NCI-H2081 (cell line): ENCODE measurements at places on chromosomes 13 and 19.

GRCh38 chr13:95624020-95624419, 20.5 kb downstream of the DZIP1 start:
- peak; percentile 18 for DNase-seq

GRCh38 chr19:14775869-14776586, 2.3 kb downstream of the ADGRE2 start:
- DNase-seq = no peak

DNA sequence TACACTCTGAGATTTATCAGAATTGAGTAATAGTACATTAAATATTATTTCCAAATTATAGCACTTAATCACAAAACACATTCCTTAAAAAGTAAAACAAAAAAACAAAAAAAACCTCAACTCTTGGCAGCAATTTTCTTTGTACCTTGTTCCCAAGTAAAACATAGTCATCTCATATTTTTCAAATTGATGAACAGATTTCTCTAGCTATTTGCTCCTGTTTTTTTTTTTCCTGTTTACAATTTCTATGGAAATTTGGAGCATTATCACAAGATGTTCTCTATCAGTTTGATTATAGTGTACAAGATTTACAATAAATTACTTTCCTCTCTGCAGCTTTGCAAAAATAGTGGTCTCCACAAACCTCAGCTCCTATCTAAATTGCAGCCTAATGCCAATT, 25.0 kb downstream of the RFC3 start:
- DNase-seq = no peak

DNA sequence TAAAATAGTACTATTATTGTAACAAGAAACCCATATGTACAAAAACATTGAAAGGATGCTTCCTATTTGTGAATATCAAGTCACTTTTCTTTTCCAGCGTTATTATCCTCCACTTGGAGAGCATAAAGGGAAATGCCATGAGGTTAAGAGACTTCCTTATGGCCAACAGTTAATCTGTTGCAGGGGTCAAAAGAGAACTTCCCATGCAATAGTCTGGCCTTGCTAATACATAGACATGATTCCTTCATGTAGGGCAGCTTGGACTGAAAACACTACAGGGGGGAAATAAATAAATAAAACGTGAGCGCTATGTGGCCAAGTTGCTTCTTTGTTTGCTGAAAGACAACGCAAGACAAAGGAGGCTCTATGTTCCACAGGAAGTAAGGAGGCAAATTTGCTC, 269.1 kb upstream of the EDNRB start:
- peak; percentile 9 for DNase-seq

DNA sequence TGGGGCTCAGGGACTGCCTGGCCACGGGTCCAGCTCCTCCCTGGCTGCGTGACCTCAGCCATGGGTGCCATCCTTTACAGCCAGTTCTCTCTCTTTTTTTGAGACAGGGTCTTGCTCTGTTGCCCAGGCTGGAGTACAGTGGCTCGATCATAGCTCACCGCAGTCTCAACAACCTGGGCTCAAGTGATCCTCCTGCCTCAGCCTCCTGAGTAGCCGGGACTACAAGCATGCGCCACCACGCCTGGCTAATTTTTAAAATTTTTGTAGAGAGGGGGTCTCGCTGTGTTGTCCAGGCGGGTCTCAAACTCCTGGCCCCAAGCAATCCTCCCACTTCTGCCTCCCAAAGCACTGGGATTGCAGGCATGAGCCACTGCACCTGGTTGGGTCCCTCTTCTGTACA, 75.4 kb downstream of the PTPRS start:
- DNase-seq = no peak

GRCh38 chr19:591099-591958, 1.6 kb downstream of the HCN2 start:
- no peak for DNase-seq

- no peak for DNase-seq
These were observed 43.3 kb downstream of the VWA8 start for GRCh38 chr13:41917641-41918040.

GRCh38 chr13:38350114-38350617, 515 bp downstream of the UFM1 start:
- DNase-seq = peak; percentile 56

- DNase-seq = no peak
These were observed 4.9 kb downstream of the DIRAS1 start for GRCh38 chr19:2716275-2716650.

DNA sequence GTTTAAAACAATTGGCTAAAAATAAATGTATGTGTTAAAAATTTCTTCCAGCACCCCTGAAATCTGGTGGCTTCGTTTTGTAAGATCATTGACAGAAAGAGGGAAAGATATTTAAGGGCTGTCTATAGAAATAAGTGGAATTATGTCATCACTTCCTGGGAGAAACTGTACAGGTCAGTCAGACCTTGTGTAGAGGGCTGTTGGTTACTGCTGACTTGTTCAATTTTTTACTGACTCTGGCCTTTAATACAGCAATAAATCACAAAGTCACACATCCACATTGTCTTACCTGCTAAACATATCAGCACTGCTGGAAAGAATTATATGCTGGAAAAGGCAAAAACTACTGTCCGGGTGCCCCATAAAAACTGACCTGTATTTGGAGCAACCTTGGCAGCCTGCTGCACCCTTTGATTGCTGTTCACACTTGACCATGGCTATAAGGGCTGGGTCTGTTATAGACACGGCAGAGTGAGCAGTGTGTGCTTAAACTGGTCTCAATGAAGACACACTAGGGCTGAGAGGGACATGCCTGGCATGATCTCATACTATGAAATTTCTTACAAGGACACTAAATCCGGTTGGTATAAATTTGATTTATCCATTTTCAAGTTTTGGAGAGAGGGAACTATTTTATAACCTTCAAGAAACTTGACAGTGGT, 162.1 kb downstream of the NHLRC3 start:
- DNase-seq = no peak

DNA sequence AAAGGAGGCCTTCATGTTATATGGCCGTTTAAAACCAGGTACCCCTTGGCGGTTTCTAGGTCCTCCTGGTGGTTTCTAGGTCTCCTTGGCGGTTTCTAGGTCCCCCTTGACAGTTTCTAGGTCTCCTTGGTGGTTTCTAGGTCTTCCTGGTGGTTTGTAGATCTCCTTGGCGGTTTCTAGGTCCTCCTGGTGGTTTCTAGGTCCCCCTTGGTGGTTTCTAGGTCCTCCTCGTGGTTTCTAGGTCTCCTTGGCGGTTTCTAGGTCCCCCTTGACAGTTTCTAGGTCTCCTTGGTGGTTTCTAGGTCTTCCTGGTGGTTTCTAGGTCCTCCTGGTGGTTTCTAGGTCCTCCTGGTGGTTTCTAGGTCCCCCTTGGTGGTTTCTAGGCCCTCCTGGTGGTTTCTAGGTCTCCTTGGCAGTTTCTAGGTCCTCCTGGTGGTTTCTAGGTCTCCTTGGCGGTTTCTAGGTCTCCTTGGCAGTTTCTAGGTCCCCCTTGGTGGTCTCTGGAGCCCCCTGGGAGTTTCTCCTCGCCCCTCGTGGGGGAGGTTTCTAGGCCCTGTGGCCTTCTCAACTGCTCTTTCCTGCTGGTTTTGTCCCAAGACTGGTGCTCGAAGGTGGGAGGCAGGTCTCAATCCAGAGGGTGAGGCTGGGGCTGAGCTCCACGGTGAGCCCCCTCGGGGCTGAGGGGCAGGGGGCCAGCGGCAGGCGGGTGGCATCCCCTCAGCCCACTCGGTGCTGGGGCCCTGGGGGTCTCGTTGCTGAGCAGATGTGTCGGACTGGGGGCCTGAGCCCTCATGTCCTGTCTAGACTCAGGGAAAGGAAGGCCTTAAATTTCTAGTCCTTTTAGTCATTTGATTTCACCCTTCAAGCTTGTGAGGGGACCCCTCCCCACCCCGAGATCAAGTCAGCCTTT, 8.0 kb downstream of the HCN2 start:
- no peak for DNase-seq

DNA sequence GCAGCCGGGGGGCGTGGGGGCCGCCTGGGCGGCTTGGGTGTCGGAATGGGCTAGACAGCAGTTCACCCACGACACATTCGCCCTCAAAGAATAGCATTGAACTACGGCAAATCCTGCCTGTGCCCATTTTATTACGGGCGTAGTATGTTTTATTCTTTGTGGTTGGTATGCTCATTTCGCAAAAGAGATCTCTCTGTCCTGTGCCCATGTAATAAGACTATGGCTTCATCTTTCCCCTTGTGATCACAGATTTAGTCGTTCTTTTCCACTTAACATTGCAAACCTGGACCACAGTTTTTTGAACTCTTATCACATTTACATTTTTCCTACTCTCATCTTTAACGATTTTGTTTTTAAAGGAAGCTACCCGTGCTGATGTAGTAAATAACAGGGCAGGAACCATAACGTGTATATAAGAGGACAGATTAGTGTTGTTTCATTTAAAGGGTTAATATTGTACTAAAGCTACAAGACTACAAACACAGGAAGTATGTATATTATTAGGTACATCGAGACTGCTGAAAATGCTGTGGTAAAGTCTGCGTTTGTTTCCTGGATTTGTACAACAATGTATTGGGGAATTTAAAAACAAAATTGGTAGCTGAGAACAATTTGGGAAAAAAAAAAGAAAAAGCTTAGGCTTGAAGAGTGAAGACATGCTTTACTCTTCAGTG, 3.2 kb upstream of the MYCBP2 start:
- DNase-seq = no peak

DNA sequence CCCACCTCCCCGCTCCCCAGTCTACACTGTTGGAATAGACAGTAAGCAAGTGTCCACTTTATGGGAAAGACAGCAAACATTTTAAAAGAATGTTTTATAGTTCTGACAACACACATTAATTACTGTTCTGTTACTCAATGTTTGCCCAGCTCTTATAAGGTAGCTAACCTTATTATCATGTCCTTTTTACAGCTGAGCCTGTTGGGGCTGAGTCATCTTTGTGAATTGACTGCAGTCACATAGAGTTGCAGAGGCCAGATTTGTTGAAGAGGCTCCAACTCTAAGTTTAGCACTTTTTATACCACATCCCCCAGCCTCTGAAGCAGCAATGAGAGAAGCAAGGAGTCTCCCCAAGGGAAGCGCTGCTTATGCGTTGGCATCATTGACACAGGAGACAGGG, 76.2 kb downstream of the C13orf42 start:
- DNase-seq = peak; percentile 90

DNA sequence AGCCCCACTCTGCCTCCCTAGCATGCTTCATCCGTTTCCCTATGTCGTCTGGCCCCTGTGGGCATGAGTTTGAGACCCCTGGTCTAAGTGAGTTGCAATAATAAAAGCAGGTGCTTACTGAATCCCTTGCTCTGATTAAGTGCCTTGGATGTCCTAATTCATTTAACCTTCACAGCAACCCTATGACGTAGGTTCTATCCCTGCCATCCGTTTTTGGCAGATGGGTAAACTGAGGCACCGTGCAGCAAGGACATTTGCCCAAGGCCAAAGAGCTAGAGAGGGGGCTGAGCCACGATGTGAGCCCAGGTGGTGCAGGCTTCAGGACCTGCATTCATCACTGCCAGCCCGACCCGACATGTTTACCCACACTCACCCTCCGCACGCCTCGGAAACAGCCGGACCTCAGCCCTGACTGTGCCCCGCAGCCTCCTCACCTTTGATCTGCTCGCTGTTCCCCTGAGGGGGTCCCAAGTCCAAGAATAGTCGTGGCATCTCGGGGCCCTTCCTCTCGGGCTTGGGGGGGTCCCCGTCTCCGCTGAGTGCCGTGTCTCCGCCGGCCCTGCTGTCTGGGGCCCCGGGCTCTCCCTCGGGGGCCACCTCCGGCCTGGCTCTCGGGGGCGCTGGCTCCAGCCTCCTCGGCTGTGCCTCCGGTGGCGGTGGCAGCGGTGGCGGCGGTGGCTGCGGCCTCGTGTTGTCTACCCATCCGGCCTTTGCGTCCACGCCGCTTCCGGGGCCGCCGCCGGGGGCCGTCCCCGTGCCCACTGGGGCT, 14.5 kb downstream of the LMTK3 start:
- DNase-seq = no peak

DNA sequence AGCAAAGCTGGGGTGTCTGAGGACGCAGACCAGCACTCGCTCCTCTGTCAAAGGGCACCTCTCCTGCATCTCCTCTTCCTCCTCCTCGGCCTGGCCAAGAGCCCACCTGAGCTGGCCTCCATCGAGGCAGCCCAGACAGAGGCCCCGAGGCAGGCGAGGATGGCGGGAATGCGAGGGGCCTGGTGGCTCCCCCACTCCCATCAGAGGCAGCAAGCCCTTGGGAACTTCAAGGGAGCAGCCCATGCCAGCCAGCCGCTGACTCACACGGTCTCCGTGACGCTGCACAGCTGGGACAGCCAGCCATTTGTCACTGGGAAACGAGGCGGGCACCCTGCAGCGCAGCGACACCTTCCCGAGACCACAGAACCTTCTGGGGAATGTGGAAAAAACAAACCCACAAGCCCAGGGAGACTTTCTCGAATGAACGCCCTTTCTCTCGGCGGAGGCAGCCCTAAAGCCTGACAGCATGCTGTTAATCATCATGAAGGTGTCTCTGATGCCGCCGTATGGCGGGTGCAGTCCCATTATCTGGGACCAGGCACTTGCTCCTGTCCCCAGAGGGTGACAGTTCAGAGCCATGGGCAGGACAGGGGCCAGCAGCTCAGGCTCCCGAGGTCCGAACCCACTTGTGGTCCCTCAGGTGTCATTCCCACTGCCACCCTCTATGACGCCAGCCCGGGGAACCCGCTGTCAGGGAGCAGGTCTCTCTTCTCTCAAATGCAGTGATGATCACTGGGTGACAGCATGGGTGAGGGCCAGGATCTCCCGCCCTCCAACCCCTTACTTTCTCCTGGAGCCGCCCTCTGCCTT, 53.0 kb downstream of the PEPD start:
- no peak for DNase-seq

DNA sequence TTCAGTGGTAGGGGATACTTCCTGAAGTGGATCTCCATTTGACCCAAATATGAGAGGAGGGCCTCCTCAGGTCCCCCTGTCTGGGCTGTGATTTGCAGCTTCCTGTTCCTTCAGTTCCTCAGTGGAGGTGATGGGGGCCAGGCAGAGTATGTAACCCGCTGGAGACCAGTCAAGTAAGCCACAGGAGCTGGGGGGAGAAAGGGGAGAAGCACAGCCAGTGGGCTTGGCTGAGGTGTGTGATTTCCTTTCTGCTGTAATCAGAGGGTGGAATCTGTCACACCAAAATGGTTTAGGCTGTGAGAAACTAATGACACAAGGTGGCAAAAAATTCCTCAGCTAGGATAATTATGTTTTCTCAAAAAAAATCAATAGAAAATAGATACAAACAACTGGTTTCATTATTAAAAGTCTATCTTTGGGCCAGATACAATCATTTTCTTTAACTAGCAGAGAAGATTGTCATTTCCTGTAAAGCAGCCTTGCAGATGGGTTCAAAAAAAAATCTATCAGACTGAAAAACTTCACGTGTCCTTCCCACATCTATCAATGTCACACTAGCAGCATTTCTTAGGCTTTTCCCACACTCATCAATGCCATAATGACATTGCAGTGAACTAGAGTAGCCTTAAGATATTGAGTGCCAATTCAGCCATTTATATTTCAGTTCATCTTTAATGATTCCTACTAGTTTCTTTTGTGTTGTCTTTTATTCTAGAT, 1660.3 kb downstream of the EFNB2 start:
- DNase-seq = no peak

- DNase-seq = peak; percentile 60
These were observed 32.0 kb upstream of the TUBGCP3 start for GRCh38 chr13:112619730-112620631.

DNA sequence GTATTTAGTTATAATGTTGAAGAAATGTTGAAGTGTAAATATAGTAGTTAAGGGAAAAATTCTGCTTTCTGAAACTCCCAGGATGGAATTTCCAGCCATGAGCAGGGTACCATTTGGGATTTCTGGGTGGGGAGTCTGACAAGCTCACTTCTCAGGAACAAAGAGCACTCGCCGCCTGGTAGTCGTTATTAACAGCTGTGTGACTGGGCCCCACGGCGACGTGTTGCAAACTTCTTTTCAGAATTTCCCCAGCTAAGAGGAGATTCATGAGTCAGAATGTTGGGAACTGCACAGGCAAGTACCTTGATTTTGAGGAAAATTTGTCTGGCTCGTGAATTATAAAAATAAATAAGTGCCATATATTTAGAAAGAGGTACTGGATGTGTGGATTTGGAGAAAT, 103.7 kb downstream of the LACC1 start:
- DNase-seq = no peak
